NCI-H2227 treated with DMSO at 0.1 percent for 48 hours (cell line): ENCODE measurements at places on chromosomes 13 and 19.

GRCh38 chr19:42601811-42602443 is 7.2 kb upstream of the CEACAM8 start:
- no peak for DNase-seq

DNA sequence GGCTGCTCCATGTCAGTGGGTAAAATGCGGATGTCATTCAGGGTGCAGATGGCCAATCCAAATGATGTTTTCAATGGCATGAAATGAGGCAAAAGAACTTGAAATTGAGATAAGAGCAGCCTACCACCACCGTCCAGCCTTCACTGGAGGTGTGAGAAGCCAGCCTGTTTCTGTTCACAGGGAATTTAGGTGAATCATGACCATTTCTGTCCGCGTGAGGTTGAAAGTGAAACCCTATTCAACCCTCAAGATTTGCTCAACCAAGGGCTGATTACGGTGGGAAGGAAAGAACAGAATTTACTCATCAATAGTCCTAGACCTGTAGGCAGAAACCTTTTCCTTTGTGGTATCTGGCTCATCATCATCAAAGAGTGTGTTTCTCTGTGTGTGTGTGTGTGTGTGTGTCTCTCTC is 370.7 kb downstream of the COG6 start:
- no peak for DNase-seq

- no peak for DNase-seq
Observed at GRCh38 chr13:70170689-70171088, 62.4 kb upstream of the KLHL1 start.

DNA sequence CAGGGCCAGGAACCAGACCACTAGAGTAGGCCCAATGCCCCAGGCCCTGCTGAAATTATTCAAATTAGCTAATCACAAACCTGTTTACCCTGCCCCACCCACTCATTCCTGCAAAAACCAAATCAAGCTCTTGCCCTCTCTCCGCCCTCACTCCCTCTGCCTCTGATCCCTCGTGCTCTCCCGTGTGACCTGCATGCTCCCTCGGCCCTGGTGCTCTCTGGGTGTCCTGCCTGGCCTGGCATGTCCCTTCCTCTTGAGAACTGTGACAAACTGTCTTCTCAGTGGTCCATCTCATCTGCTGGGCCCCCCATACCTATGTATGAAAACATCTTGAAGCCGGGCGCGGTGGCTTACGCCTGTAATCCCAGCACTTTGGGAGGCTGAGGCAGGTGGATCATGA is 12.2 kb upstream of the TTYH1 start:
- no peak for DNase-seq
